ENCODE measurements at places on chromosomes 7 and 10. TPM values are rescaled to one million over a fixed set of nuclear protein-coding genes. Genes with fewer than 3 reads are reported as not detected.

GRCh38 chr10:110364531-110364937 is 59.8 kb upstream of the SMNDC1 start:
- no peak for DNase-seq

DNA sequence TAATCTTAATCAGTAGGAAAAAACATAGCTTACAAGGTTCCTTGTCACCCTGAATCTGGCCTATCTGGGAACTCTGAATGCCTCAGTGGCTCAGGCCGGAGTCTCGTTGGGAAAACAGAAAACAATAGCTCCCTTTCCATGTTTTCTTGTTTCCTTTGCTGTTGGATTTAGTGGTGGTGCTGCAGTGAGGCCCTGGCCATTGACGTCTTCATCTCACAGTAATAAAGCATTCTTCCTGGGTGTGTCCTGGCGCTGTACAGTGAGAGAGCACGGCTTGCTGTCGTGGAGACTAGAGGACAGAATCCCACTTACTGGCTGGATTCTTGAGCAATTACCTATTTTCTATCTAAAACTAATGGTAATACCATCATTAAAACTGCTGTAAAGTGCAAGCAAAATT is 1.3 kb upstream of the SPOCK2 start:
- DNase-seq: no peak

Gene C10orf53
- not detected for total RNA-seq

DNA sequence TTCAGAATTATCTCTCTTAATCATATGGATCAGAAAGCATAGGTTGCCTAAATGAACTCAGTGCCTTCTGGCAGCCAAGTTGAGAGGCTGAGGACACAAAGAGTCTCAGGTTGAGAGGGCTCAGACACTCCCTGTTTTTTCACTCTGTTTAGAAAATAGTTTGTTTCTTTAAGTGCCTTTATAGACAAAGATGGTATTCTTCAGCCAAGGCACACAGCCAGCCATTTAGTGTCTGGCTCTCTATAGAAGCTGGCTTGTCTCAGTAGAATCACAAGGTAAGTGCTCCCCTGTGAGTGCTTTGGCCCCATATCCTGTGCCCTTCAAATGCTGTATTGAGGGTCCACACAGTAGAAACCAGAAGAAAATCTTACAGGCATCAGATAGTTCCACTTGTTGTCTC is 3.6 kb downstream of the GPR158 start:
- no peak for DNase-seq

Gene KEL
- 0.18 TPM for total RNA-seq

DNA sequence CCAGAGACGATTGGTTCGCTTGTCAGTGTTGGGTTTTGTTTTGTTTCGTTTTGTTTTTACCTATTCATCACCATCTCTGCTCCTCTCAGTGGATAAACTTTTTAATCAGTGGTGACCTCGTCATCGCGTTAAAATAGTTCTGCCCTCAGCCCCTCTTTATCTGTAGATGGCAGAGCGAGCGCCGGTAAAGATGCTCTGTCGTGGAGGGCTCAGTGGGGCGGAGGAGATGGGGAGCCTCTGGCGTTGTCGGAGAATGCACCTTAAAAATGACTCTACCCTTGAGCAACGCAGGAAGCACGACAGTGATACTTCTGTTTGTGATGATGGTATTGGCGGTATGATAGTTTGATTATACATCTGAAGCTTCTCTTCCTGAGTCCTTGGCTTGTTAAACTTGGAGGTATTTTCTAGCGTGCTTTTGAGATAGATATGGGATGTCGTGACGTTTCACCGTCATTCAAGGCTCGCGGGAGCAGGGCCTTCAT is 554 bp downstream of the CSGALNACT2 start:
- DNase-seq: no peak

Gene CRYGN
- not detected for total RNA-seq

DNA sequence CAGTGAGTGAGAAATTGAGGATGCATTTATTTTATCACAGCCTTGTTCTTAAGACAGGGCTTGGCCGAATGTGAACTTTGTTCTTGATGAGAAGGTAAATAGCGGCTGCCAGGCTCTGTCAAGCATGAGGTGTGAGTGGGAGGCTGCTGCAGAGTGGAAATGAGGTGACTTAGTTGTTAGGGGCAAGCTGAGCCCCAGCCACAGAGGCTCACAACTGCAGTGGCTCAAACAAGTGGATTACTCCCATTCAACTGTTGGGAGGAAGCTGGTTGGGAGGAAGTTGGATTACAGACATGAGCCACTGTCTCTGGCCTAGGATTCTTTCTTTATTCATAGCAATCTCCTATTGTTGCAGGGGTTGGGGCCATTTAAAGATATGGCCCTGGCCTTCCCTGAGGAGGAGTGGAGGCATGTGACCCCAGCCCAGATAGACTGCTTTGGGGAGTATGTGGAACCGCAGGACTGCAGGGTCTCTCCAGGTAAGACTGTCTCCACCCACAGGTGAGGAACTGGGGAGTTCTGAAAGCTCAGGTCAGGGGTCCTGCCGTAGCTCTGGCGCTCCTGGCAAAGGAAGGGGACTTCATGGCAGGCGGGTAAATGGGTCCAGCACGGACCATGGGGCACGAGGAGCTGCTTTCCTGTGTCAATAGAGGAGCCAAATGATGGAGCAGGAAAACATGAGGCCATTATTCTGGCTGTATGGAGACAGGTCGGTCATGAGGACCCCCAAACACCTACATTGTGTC is 7.1 kb downstream of the ZSCAN25 start:
- DNase-seq: no peak

GRCh38 chr7:18167815-18168214 is 140.2 kb upstream of the PRPS1L1 start:
- DNase-seq: no peak

- DNase-seq: no peak
Observed at GRCh38 chr10:118246332-118247295, 95.5 kb downstream of the FAM204A start.

Gene GPR37
- total RNA-seq: 2.2 TPM

GRCh38 chr7:158403013-158403821 is 184.4 kb downstream of the PTPRN2 start:
- no peak for DNase-seq

Gene EPC1
- 9.4 TPM for total RNA-seq

- DNase-seq: no peak
Observed at GRCh38 chr7:112996331-112996871, 90.2 kb downstream of the GPR85 start.

DNA sequence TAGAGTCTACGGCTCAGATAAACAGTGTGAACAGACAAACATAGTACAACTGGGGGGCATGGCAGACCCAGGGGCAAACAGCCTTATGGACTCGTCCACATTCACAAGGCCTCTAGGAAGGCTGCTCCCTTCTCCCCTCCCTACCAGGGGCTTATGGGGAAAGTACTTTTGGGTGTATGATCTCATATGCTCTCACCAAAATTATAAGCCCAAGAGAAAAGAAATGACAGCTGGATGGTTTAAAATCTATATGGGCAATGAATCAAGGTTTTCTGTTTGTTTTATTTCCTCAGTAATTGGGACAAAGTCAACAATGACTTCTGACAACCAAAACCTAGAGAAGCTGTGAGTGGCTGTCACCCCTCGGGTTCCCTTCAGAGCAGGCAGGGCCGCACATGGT is 144.4 kb downstream of the PKD1L1 start:
- DNase-seq: no peak

Gene TAS2R16
- total RNA-seq: not detected

- no peak for DNase-seq
Observed at GRCh38 chr7:93354815-93355214, 122.6 kb downstream of the VPS50 start.

Gene TMEM270
- total RNA-seq: not detected

Gene DRGX
- total RNA-seq: not detected

Gene ADAMTS14
- total RNA-seq: 3.4 TPM

Gene DENND2A
- 5.3 TPM for total RNA-seq

GRCh38 chr7:142703655-142704305 is 45.5 kb upstream of the PRSS1 start:
- DNase-seq: no peak

Gene MYL10
- not detected for total RNA-seq

DNA sequence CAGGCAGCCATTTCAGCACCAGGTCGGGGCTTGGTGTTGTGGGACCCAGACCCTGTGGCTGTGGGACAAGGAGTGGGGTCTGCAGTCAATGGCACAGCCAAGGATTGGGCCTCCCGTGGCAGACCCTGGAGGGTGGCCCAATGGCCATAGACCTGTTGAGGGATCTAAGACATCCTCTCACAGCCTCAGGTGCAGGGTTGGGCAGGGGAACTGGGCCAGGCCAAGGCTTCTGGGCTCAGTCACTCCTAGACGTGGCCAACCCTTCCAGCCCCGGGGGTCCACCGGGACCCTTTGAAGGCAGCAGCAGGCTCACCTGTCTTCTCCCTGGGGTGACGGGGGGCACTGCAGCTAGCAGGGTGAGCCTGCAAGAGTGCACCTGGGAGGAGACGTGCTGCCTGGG is 45.7 kb upstream of the DPYSL4 start:
- no peak for DNase-seq

DNA sequence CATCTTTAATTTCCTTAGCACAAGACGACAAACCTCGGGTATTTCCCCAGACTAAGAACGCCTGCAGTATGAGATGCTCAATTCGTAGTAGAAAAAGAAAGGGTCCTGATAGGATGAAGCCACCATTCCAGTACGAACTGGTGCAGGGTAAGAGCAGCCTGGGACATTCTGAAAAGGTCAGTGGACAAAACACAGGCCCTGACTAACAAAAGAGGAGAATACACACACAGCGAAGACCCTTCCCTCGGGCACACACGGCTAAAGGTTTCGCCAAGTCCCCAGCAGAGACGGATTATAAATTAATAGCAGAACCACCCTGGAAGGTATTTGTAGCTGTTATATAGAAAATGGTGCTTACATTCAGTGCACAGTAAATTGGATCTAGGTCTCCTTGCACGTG is 137.6 kb downstream of the SKIDA1 start:
- DNase-seq: no peak

DNA sequence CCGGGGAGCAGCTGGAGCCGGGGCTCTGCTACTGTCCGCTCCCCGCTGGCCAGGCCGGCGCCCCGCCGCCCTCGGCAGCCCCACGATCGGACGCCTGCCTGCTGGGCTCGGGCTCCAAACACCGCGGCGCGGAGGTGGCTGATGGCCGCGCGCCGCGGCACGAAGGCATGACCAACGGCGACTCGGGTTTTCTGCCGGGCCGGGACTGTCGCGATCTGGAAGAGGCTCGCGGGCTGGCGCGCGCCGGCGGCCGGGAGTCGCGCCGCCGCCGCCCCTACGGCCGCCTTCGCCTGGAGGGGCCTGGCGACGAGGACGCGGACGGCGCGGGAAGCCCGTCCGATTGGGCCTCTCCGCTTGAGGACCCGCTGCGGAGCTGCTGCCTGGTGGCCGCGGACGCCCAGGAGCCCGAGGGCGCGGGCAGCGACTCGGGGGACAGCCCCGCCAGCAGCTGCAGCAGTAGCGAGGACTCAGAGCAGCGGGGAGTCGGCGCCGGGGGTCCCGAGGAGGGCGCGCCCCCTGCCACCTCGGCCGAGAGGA is 570 bp downstream of the TBC1D12 start:
- no peak for DNase-seq

DNA sequence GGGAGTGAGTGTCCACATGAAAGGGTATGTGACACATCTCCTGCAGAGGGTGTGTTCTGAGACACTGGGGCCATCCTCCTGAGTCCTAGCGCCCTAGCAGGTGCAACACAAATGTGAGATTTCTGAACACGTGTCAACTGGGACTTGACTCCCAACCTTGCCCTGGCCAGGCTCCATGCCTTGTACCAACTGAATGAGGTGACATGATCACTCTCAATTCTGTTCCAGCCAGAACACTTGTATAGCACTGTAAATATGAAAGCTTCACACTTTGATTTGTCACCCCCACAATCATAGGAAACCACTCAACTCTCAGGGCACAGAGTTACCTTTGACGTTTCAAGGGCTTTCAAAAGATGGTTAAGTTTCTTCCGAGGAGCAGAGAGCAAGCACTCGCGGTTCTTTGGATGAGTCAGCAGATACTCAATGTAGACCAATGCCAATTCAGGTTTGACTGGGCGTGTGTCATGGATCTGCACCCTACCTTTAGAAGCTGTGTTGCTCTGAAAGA is 48.6 kb downstream of the NCAPG2 start:
- no peak for DNase-seq

DNA sequence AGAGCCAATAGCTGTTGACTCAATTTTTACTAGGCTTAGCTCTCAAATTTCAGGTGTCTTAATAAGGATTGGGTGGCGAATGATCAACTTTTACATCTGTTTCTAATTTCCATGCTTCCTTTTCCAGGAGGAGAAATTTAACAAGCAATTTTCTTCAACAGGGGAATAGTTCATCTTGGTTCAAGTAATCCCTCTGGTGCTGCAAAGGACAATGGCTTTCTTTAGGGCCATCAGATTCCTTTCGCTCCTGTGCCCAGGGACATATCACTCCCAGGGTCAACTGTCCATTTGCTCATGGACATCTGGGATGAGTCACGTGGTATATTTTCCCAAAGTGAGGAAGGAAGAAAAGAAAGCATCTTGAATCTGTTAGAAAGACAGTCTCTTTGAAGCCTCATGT is 313.3 kb downstream of the FRMD4A start:
- DNase-seq: no peak

DNA sequence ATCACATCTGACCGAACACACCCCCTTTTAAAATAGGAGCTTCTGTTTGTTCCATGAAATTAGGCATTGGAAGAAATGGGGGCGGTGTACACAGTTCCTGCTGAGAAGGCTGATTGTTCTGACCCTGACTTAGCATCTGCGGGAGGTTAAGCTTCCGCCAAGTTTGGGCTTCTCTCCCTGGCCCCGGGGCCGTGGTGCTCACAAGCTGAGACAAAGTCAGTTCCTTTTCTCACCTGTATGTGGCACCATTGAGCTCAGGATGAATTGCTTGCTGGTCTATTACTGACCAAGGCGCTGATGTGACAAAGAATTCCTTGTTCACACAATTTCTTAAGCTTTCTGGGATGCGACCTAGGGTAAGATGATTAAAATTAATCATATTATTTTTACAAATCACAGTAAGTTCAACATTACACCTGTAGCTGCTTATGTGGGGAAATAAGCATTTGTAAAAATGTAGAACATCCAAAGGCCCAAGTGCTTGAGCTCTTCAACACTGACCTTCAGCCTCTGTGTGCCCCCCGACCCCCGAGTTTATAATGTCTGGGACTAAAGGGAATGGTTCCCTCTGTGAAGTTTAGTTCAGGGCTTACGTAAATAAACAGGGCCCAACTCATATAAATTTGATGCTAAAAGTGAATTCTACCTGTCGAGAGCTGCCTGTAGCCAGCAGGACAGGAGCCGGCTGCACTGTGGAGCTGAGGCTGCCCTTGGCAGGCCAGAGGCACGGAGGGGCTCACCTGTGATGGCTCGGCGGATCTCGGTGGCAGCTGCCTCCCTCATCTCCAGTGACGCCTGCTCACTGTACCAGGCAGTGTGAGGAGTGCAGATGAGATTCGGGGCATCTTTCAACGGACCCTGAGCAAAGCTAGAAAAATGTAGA is 50.8 kb downstream of the ZRANB1 start:
- DNase-seq: no peak

Gene EGR2
- total RNA-seq: not detected

Measured in glomerular endothelial cell (primary cell).